Hematopoietic multipotent progenitor cell treated with erythropoietin and hydrocortisone succinate and interleukin-3 and kit ligand, for 15 days (in vitro differentiated cells): ENCODE measurements at places on chromosomes 7 and 10.

GRCh38 chr10:70510904-70511303 is 32.3 kb downstream of the PALD1 start:
- no peak for DNase-seq

DNA sequence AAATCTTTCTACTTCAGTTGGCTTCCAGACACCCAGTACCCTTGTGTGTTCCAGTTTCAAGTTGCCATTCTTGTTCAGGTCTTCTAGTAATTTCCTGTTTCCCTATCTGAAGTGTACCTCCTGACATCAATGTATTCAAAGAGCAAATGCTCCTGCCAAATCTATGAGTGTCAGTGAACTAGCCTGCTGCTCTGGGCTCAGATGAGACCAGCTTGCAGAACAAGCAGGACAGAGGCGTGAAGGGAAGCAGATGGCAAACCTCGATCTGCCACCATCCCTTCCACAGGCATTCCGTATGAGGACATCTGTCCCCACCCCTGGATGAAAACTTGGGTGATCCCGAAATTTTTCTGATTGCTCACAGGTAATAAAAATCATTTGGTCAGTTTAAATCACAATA is 4.4 kb upstream of the MPP7 start:
- no peak for DNase-seq

- DNase-seq = no peak
These were observed 292.5 kb downstream of the GALNT17 start for GRCh38 chr7:71424166-71425035.

- no peak for DNase-seq
These were observed 42.4 kb upstream of the TOMM7 start for GRCh38 chr7:22864855-22865601.

DNA sequence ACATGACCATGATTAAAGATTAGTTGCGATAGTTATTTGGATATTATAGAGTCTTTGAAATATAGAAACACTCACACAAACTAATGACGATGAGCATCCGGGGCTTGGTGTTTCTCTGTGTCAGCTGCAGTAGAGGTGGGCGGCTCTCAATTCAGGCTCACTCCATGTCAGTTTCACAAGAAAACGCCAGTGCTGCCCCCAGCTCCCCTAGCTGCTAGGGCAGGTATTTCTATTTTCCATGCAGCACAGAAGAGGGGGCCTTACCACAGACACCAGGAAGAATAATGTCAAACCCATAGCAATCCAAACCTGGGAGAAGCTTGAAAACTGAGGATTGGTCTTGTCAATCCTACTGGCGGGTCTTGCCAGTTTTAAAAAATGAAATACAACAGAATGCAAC is 197.1 kb downstream of the PHTF2 start:
- no peak for DNase-seq

DNA sequence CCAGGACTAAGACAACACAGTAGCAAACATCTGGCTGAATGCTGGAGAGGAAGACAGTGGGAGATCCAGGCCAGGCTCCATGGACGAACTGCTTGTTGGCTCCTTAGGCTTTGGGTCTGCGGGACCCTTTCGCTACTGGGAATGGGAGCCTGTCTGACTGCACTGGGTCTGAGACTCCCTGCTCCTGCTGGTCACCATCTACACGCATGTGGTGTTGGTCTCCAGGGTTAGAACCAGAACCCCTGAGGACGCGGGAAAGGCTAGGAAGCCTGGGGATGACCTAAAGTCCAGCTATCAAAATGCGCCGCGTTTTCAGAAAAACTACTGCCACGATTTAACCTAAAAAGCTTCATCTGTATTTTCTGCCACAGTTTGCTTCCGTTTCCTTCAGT is 817 bp upstream of the DNAJB6 start:
- DNase-seq = no peak

DNA sequence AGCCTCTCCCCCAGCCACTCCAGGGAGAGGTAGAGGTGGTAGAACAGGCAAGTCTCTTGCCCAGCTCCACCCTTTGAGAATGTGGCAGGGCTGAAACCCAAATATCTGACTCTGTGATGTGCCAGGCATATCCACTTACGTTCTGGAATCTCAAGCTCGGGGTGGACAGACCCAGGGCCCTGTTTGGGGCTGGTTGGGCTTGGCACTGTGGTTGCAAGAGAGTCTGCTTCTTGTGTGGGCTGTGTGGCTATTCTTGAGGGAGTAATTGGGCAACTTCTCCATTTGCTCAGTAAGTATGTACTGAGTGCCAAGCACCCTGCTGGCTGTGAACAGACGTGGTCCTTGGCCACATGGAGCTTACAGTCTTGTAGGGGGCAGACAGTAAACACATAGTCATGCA is 4.7 kb downstream of the UBTD1 start:
- no peak for DNase-seq

GRCh38 chr10:106513352-106513771 is 651.1 kb downstream of the SORCS1 start:
- no peak for DNase-seq

GRCh38 chr10:77090381-77091356 is 546.9 kb downstream of the KCNMA1 start:
- DNase-seq = no peak

DNA sequence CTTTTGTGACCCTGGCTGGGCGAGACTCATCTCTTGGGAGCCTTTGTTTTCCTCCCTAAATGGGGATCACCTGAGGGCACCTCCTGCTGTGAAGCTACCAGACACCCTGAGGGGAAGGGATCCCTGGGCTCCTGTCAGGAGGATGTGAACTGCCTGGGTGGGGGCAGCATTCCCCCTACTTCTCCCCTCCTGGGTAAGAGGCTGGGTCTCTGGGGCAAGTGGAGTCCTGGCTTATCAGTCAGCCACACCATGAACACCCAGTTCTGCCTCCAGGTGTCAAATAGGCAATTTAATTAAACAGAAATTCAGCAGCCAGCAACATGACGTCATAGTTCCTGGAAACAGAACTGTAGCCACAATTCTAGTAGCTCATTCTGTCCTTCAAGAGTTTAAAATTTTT is 97.7 kb upstream of the RET start:
- no peak for DNase-seq

- no peak for DNase-seq
These were observed 39.9 kb upstream of the NRBF2 start for GRCh38 chr10:63093227-63093626.

- peak; percentile 36 for DNase-seq
These were observed 18.7 kb downstream of the ZNF786 start for GRCh38 chr7:149071641-149072437.
